Activated naive CD8-positive, alpha-beta T cell treated with anti-CD3 and anti-CD28 coated beads, Interleukin-2, amount 50 U/mL, for 24 hours (primary cell): ENCODE measurements at places on chromosomes 13 and 19.
A peak's percentile ranks its signal among the peaks of the same experiment; 100 is the strongest.

DNA sequence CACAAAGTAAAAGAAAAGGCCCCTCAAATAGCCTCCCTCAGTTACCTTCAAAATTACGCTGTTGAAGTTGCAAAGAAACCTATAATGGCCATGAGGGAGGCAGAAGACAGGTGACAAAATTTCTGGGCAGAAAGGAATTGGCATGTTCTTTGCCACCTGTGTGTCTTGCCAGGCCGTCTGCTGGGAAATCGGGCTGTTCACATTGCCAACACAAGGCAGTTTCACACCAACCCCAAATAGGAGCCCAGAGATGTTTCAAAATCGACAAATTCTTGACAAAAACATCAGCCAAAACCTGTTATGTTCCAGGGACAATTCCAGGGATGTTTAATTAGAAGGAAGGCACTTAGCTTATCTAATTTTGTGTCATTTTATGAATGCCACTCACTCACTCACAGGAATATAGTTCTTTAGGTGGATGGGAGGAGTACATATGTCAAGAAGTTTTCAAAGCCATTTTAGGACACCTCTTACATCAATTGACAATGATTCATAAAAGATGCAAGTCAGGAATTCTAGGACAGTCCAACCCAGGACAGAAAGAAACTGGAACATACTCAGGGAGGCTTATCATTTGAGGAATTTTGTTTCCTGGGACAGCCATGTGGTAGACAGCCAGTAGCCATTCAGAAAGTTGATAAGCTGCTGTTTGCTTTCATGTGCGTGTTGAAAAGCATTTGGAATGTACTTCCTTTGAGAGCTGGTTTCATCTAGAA is 164.5 kb downstream of the RGCC start:
- H3K4me1 ChIP-seq = no peaks in the 10 kb centered on the region
- H3K4me3 ChIP-seq = no peak overlapping the region
- H3K36me3 ChIP-seq = peaks cover 16% of the 10 kb centered on the region

DNA sequence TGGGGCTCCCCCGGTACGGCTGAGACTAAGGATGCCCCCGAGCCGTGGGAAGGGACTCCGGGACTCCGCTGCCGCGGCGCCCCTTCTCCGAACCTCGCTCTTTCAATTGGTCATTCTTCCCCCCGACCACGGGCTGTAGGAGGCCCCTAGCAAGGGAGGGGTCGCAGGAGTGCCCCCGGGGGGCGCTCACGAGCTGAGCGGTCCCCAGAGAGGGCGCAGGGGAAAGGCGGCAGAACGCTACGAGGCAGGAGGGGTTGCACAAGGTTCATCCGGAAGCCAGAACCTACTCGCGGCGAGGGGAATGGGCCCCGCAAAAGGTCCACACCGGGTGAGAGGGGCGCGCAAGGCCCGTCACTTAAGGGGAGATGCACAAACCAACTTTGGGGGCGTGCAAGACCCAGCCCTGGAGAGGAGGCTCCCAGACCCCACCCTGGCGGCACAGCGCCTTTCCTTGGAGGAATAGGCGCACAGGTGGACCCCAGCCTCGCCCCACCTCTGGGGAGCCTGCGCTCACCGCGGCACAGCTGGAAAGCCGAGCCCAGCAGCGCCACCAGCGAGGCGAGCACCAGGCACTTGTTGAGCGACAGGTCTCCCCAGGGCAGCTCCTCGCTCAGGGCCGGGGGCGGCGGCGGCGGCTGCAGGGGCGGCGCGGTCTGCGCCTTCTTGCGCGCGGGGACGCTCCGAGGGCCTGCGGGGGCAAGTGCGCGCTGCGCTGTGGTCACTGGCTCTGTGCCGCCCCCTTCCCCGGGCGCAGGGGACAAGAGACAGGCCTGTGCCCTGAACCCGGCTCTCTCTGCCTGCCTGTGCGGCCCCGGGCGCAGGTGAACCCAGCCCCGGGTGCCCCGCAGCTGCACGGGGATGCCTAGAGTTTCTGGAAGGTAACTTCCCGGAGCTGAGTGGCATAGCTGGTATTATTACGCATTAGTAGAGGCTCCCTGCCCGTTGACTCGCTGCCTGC is 2.8 kb downstream of the JSRP1 start:
- peaks cover 31% of the 10 kb centered on the region for H3K4me1 ChIP-seq
- peak; percentile 62 for DNase-seq
- peaks cover 2% of the 10 kb centered on the region for H3K36me3 ChIP-seq
- no peak overlapping the region for H3K27ac ChIP-seq
- peak overlapping the region; percentile 24 for H3K4me3 ChIP-seq

DNA sequence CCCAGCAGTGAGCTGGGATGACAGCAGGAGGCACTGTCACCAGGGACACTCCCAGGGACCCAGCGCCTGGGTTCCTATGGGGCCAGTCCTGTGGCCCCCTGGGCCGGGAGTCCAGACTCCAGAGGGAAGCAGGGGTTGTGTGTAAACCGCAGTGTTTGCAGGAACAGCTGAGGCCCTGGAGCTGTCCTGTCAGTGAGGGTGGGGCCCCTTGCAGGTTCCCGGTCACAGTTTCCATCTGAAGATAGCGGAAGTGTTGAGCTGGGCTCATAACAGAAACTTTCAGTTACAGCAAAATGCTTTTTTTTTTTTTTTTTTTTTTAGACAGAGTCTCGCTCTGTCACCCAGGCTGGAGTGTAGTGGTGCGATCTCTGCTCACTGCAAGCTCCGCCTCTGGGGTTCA is 17.7 kb upstream of the CSNK1G2 start:
- peaks cover 9% of the 10 kb centered on the region for H3K4me1 ChIP-seq
- peak overlapping the region; percentile 22 for H3K27ac ChIP-seq
- H3K27me3 ChIP-seq = no peaks in the 10 kb centered on the region
- H3K4me3 ChIP-seq = no peak overlapping the region
- no peak for DNase-seq
- H3K36me3 ChIP-seq = peaks cover 2% of the 10 kb centered on the region

DNA sequence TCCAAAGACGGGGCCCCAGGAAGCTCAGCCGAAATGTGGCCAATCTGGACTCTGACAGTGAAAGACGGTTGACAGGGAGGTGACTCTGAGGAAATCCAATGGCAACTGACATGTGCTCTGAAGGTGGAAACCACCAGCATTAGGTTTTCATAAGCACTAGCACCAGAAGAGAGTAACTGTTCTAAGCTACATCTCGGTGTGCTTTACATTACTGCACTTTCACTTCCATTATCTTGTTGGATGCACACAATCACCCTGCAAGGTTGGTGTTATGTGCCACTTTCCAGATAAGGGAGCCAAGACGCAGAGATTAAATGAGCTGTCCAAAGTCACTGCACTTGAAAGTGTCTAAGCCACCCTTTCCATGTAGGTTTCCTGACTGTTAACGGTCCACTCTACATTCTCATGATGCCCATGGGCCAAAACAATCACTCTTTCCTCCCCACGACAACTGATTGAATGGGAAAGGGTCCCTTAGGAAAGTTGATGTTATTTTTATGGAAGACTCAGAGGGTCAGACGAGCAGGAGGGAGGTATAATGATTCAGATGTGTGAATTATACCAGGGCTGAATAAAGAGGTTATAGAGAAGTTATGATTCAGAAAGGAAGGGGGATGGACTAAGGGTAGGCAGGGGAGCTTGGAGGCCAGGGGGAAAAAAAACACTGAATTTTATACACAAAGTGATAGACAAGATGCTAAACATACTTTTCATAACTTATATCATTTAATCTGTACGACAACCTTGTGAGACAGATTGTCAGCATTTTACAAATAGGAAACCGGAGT is 52.8 kb downstream of the RUBCNL start:
- H3K27me3 ChIP-seq = no peaks in the 10 kb centered on the region
- H3K4me1 ChIP-seq = peaks cover 55% of the 10 kb centered on the region
- no peak for DNase-seq
- H3K36me3 ChIP-seq = peaks cover 4% of the 10 kb centered on the region

- H3K27me3 ChIP-seq = peaks cover 9% of the 10 kb centered on the region
- no peak overlapping the region for H3K27ac ChIP-seq
- H3K4me3 ChIP-seq = no peak overlapping the region
- H3K36me3 ChIP-seq = no peaks in the 10 kb centered on the region
These were observed 53.6 kb downstream of the LRRC63 start for GRCh38 chr13:46265292-46265691.

DNA sequence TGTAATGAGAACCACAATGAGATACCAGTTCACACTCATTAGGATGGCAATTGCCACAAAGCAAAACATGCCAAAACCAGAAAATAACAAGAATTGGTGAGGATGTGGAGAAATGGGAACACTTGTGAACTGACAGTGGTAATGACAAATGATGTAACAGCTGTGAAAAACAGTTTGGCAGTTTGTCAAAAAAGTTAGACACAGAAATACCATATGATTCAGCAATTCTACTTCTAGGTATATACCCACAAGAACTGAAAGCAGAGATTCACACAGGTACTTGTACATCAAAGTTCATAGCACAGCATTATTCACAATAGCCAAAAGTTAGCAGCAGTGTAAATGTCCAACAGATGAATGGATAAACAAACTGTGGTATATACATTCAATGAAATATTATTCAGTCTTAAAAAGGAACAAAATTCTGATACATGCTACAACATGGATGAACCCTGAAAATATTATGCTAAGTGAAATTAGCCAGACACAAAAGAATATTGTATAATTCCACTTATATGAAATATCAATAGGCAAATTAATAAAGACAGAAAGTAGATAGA is 96.5 kb downstream of the UGGT2 start:
- DNase-seq = no peak
- no peaks in the 10 kb centered on the region for H3K4me1 ChIP-seq
- no peak overlapping the region for H3K27ac ChIP-seq

DNA sequence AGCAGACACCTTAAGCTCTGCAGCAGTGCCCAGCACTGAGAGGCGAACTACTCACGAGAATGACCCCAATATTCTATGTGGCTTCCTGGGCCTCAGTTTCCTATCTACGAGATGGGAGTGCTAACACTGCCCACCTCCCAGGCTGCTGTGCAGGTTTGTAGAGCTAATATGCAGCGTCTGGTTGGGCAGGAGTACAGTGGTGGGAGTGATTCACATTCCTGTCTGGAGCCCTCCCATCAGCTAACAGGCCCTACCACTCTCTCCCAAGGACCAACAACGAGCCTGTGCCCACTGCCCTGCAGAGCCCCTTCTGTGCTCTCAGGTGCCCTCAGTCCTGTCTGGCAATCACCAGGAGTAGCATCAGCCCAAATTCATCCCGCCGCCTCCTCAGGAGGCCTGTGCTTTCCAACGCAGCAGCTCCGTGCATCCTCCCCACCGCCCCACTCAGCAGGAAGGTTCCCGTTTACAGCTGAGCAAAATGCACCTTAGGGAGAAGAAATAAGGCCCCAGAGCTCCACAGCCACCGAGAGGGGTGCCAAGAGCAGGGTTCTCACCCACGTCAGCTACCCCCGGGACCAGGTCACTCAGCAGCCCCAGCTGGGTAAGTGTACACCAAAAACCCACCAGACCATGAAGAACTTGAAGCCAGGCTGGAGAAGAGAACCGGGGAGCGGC is 6.6 kb downstream of the AKT2 start:
- peaks cover 81% of the 10 kb centered on the region for H3K4me1 ChIP-seq
- no peak overlapping the region for H3K27ac ChIP-seq

DNA sequence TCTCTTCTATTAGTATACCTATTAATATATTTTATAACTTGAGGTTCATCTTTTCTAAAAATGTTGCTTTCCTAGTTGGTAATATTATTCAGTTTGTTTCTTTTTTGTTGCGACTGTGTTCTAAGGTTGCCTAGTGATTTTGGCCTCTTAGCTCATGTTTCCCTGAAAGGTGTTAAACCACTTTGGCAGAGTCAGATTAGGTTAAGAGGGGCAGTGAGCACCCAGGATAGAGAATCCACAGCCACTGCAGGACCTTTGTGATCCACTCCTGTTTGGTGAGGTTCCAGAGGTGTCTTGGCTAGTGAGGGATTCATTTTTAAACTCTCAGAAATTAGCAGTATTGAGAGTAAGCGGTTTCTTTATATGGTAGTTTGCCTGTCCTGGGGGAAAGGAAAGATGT is 14.9 kb upstream of the GPR18 start:
- DNase-seq = no peak
- H3K27ac ChIP-seq = peak overlapping the region; percentile 85
- H3K4me1 ChIP-seq = peaks cover 92% of the 10 kb centered on the region
- peak overlapping the region; percentile 23 for H3K4me3 ChIP-seq
- H3K27me3 ChIP-seq = no peaks in the 10 kb centered on the region
